ENCODE measurements at places on chromosomes 6 and 20.

GRCh38 chr6:33314515-33314942 lies 651 bp upstream of the TAPBP start:
- DNase-seq, result peak; percentile 35

GRCh38 chr6:52394251-52394666 lies 25.9 kb upstream of the EFHC1 start:
- DNase-seq, result no peak

- DNase-seq, result no peak
Observed at GRCh38 chr6:51868591-51869355, 218.6 kb downstream of the PKHD1 start.

- no peak for DNase-seq
Observed at GRCh38 chr6:154404791-154405400, 48.3 kb upstream of the IPCEF1 start.

DNA sequence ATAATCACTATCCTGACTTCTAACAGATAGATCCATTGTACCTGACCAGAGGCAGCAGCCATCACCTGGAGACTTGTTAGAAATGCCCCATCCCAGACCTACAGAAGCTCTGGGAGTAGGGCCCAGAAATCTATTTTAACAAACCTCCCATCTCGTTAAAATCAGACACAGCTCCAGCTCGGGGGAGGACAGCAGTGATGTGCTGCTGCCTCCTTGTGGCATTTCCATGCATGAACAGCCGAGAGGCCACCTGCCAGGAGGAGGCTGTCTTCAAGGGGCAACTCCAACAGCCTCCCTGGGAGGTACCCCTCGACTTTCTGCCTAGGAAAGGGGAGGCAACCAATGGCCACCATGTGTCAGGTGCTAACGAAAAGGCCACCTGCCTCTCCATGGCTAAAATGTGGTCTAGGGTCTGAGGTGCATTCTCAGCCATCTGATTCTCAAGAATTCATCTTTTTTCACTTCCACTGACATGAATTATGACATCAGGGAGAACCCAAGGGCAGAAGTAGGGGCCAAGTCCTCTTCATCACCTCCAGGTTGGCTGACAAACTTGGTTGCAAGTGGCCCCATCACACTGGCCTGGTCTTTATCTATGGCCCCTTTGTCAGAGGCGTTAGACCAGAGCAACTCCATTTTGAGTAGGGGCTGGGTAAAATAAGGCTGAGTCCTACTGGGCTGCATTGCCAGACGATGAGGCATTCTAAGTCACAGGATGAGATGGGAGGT lies 12.2 kb upstream of the KCNK15 start:
- no peak for DNase-seq

- DNase-seq, result no peak
Observed at GRCh38 chr20:38609815-38610214, 8.2 kb downstream of the ARHGAP40 start.

GRCh38 chr20:50455656-50456451 lies 54.3 kb upstream of the PTPN1 start:
- no peak for DNase-seq

- DNase-seq, result no peak
Observed at GRCh38 chr6:46895930-46896329, 25.8 kb downstream of the ADGRF5 start.

DNA sequence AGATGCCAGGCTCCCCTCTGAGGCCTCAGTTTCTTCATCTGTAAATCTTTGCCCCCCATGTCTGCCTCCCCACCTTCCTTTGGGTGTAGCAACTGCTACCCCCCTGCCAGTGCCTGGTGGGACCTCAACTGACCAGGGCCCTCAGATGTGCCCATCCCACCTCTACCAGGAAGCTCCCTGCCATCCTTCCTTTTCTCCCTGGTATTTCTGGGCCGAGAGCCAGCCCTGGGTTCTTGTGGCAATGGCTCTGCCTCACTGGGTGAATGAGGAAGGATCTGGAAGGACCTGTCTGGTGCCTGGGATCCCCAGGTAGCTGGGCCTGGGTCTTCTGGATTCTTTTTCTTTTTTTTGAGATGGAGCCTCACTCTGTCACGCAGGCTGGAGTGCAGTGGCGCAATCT lies 141.1 kb upstream of the RNF24 start:
- no peak for DNase-seq

- no peak for DNase-seq
Observed at GRCh38 chr20:37928996-37929682, 26.2 kb downstream of the VSTM2L start.

GRCh38 chr20:4165984-4166725 lies 150.8 kb upstream of the RNF24 start:
- DNase-seq, result no peak

DNA sequence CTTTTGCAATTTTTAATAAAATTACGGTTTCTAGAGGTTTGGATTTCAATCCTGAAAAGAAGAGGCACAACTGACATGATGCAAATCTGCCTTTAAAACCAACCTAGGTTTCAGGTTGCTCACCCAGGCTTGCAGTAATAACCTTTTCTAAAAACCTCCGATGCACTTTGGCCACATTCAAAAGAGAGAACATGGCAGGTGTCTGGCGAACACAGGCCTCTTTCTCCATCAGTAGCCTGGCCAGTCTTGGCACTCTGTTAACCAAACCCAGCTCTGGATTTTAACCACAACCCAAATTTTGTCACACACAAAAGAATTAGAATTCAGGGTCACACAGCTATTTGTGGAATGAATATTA lies 55.8 kb upstream of the MAFB start:
- no peak for DNase-seq

DNA sequence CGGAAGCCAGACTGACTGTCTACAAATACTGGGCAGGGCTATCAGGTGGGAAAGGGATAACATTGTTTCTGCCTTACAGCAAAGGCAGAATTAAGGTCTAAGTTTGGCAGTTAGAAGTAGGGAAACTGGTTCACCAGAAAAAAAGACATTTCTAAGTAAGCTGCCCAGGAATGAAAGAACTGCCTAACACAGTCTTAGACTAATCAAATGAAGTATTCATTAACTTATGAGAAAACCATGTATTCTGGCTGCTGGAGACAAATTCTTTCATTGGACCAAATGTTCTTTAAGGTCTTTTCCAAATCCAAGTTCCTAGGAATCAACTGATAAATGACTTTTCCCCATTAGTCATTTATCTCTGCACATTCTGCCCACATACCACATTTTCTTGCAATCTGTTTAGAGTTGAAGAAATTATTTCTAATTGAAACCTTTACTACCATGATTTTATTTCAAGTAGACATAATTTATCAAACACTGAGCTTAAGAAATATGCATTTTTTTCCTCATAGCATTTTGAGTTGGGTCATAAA lies 120.3 kb upstream of the OGFRL1 start:
- no peak for DNase-seq

DNA sequence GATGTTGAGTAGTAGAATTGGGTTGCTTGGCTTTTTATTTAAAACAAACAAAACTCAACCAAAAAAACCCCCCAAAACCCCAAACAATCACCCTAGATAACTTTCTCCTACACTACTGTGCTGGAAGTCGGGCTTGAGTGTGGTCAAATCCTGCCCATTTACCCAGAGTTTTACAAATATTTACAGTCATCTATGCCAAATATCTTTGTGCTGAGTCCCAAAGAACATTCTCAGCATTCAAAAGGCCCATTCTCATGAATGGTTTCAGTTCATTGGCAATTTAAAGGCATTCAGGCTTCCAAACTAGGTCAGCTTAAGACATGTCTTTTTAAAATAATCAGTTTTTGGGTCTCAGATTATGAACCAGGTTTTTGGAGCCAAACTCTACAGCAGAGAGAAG lies 1.8 kb downstream of the RNF144B start:
- DNase-seq, result no peak

DNA sequence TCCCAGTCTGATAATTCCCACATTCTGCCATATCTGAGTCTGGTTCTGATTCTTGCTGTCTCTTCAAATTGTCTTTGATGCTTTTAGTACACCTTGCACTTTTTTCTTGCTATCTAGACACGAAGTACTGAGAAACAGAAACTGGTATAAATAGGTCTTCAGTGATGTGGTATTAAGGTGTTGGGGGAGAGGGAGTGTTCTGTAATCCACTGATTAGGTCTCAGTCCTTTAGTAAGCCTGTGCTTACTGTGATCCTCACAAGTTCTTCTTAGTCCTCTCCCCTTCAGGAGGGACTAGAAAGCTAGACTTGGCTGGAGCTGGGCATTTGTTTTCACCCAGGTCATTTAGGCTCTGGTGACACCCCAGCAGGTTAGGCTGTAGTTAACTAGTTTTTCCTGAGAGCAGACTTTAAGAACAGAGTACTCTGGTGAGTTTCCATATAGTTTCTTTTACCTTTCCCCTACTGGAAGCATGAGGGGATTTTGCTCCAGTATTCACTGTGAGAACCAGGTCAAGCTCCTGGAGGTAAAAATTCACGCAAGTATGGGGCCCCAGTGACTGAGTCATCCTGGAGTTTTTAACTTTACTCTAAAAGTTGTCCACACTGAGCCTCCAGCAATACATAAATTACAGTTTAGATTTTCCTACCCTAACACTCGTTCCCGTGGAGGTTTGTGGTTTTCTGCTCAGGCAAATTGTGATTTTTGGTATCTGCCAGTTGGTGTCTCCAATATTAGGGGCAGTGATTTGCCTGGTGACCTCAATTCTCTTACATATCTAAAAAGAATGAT lies 154.6 kb downstream of the CDKAL1 start:
- DNase-seq, result no peak

DNA sequence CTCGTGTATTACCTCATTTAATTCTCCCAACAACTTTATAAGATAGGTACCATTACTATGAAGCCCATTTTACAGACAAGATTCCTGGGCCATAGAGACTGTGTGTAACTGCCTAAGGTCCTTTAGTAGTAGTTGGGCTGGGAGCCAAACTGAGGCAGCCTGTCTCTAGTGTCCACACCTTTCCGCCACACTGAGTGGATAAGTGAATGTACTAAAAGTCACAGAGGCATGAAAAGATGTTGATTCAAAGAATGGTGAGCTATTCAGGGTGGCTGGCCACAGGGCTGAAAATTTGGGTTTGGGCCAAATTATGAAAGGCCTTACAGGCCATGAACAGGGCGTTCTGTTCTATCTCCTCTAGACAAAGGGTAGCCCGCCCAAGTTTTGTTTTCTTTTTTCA lies 11.0 kb downstream of the CD24 start:
- no peak for DNase-seq

DNA sequence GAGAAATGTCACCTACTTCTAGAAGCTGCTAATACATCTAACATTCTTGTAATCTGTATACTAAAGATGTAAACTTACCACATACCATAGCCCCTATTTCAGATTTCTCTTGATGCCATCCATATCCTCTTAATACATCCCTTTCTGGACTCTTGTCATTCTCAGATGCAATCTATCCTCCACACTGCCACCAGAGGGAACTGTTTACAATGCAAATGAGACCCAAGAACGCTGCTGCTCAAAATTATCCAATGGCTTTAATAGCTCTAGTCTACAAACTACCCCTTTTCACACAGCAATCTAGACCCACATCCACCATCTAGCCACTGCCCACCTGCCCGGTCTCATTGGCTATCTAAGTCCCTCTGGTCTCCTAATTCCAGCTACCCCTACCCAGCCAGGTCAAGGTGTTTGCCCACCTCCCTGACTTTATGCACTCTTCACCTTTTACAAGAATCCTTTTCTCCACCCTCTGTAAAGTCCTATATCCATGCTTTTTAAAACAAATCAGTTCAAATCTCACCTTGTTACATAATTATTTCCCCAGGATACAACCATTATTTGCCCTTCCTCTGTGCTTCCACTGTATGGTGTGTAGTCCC lies 14.8 kb downstream of the FAXC start:
- no peak for DNase-seq
